Right lobe of liver (tissue), 6 donors: ENCODE measurements at places on chromosomes 16 and 17. TPM values are rescaled to one million over a fixed set of nuclear protein-coding genes. Genes with fewer than 3 reads are reported as not detected.

The NPIPA5 gene
- 3.5 TPM for total RNA-seq

The CDRT4 gene
- total RNA-seq, result 1.6 TPM

The TIMP2 gene
- total RNA-seq, result 28.9 TPM

The EPX gene
- total RNA-seq, result 0.07 TPM

The COG1 gene
- 15.8 TPM for total RNA-seq

The COPZ2 gene
- total RNA-seq, result 24.2 TPM

The STAT5A gene
- 7.8 TPM for total RNA-seq

DNA sequence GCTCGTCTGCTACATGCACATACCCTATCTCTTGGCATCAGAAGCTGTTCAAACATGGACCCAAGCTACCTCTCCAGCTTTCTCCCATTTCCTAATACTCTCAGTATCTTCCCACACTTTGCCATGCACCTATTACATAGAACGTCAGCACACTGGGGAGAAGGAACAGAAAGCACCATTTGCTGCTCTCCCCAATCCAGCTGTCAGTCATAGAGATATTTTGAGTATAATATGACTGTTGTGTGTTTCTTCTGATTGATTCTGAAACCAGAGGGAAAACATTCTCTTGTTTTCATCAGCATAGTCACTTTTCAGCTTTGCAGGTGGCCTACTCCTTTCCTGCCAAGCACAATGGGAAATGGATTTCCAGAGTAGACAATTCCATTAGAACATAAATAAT is 107.1 kb downstream of the ADAMTS18 start:
- H3K27me3 ChIP-seq, result no peaks in the 10 kb centered on the region
- H3K27ac ChIP-seq, result no peak overlapping the region
- H3K4me1 ChIP-seq, result no peaks in the 10 kb centered on the region
- H3K4me3 ChIP-seq, result no peak overlapping the region

GRCh38 chr16:51982715-51983680 is 563.9 kb downstream of the TOX3 start:
- H3K36me3 ChIP-seq, result no peaks in the 10 kb centered on the region
- no peak for DNase-seq
- H3K4me1 ChIP-seq, result no peaks in the 10 kb centered on the region
- H3K27me3 ChIP-seq, result no peaks in the 10 kb centered on the region

- peaks cover 46% of the 10 kb centered on the region for H3K4me1 ChIP-seq
- H3K36me3 ChIP-seq, result no peaks in the 10 kb centered on the region
- no peaks in the 10 kb centered on the region for H3K27me3 ChIP-seq
- H3K27ac ChIP-seq, result no peak overlapping the region
- H3K4me3 ChIP-seq, result no peak overlapping the region
Observed at GRCh38 chr16:89365044-89365467, 125.3 kb downstream of the ANKRD11 start.

DNA sequence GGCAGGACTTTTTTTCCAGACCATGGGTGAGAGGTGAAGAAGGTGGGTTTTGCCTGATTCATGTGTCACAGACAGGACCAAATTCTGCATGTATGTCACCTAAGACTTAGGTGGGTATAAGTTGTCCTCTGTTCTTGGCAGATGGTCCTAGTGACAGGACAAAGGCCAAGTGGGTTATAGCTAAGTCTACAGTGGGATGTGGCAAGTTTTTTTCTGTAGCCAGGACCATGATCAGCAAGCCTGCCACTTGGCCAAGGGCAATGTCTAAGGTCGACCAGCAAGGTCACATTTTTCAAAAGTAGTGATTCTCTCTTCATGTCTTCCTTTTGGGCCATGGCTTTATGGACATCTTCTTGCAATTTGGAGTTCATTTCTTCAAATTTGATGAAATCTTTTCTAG is 20.2 kb downstream of the ZNF267 start:
- no peak for DNase-seq
- no peak overlapping the region for H3K27ac ChIP-seq
- H3K4me1 ChIP-seq, result no peaks in the 10 kb centered on the region
- peaks cover 8% of the 10 kb centered on the region for H3K36me3 ChIP-seq
- no peaks in the 10 kb centered on the region for H3K27me3 ChIP-seq
- no peak overlapping the region for H3K4me3 ChIP-seq

DNA sequence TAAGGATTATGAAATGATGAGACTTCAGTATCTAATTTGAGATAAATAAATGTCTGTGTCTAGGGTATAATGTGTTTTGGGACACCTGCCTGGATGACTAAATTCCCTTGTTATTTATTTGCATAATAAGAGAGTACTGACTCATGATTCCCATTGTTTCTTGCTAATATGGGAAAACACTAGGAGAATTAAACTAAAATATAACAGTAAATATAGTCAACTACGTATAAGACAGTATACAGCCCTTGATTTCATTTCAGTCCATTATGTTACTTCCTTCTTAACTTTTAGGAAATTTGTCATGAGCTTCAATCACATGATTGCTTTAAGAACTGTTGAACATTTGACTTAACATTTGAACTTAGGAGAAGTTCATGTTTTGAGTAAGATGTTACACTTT is 62.4 kb downstream of the VMP1 start:
- no peak overlapping the region for H3K4me3 ChIP-seq
- no peaks in the 10 kb centered on the region for H3K27me3 ChIP-seq
- H3K36me3 ChIP-seq, result no peaks in the 10 kb centered on the region
- no peak for DNase-seq
- H3K4me1 ChIP-seq, result no peaks in the 10 kb centered on the region
- no peak overlapping the region for H3K27ac ChIP-seq

GRCh38 chr16:177981-178667 is 1.6 kb downstream of the HBA1 start:
- H3K27me3 ChIP-seq, result no peaks in the 10 kb centered on the region
- no peaks in the 10 kb centered on the region for H3K36me3 ChIP-seq
- H3K27ac ChIP-seq, result no peak overlapping the region
- DNase-seq, result no peak
- H3K4me3 ChIP-seq, result no peak overlapping the region

GRCh38 chr16:2296661-2297505 is 29.0 kb upstream of the RNPS1 start:
- no peaks in the 10 kb centered on the region for H3K27me3 ChIP-seq
- DNase-seq, result no peak
- no peaks in the 10 kb centered on the region for H3K36me3 ChIP-seq
- H3K4me1 ChIP-seq, result no peaks in the 10 kb centered on the region
- H3K27ac ChIP-seq, result no peak overlapping the region
- no peak overlapping the region for H3K4me3 ChIP-seq

- DNase-seq, result no peak
- no peak overlapping the region for H3K27ac ChIP-seq
Observed at GRCh38 chr16:48539485-48540221, 70.3 kb downstream of the N4BP1 start.

DNA sequence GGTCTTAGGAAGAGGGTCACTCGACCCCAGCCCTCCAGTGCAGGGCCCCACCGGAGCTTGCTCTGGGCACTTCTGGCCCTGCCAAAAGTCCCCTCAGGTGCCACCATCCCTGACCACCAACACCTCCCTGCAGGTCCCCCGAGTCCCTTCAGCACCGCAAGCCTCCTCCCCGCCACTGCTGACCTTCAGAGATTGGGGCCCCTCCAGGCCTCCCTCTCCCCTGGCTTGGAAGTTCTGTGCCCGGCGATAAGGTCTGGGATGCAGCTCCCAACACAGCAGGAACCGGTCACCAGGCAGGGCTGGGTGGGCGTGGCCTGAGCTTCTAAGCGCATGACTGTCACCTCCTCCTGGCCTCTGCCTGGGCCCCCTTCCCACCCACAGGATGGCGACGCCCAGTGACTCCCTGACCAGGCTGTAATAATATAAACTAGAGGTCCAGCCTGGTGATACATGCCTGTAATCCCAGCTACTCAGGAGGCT is 11.2 kb downstream of the PIEZO1 start:
- H3K27me3 ChIP-seq, result no peaks in the 10 kb centered on the region
- H3K4me3 ChIP-seq, result no peak overlapping the region
- no peak overlapping the region for H3K27ac ChIP-seq
- peaks cover 8% of the 10 kb centered on the region for H3K4me1 ChIP-seq
- H3K36me3 ChIP-seq, result no peaks in the 10 kb centered on the region

DNA sequence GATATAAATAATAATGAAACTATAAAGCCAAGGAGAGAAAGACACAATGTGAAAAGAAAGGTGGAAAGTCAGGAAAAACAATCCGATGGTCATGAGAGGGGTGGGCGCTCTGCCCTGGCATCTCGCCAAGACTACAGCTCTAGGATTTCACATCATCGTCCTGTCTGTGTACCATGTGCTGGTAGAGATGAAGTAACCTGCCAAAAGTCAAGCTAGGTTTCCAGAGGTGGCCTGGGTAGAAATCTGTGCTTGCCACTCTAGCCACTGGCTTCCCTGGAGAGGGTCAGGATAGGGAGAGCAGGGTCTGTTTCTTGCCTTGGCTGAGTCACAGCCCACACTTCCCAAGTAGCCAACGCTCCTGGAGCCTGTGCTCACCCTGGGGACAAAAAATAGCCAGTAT is 31.0 kb upstream of the TRAP1 start:
- peaks cover 67% of the 10 kb centered on the region for H3K36me3 ChIP-seq
- no peak overlapping the region for H3K4me3 ChIP-seq
- no peaks in the 10 kb centered on the region for H3K4me1 ChIP-seq

- H3K27me3 ChIP-seq, result no peaks in the 10 kb centered on the region
- peak; percentile 19 for DNase-seq
- no peaks in the 10 kb centered on the region for H3K4me1 ChIP-seq
- no peaks in the 10 kb centered on the region for H3K36me3 ChIP-seq
Observed at GRCh38 chr17:45841883-45842525, 2.7 kb upstream of the SPPL2C start.

GRCh38 chr17:68089881-68090280 is 54.3 kb downstream of the KPNA2 start:
- DNase-seq, result no peak
- no peaks in the 10 kb centered on the region for H3K4me1 ChIP-seq
- H3K27ac ChIP-seq, result no peak overlapping the region

DNA sequence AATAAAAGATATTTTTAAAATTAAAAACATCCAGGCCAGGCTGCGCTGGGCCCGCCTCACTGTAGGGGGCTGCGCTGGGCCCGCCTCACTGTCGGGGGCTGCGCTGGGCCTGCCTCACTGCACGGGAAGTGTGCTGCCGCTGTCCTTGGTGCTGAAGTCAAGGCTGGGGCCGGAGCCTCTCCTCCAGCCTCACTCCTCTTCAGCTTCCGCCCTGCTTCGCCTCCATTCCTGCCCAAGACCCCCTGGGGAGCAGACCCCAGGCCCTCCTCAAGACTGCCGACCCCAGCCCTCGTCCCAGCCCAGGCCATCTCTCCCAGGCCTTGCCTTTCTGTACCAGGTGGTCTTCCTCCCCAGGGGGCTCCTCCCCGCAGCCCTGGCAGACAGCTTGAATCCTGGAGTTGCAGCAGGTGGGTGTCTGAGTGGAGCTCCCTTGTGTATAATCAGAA is 26.2 kb downstream of the ENDOV start:
- no peak overlapping the region for H3K27ac ChIP-seq
- H3K4me3 ChIP-seq, result no peak overlapping the region
- no peaks in the 10 kb centered on the region for H3K4me1 ChIP-seq
- DNase-seq, result no peak

- DNase-seq, result peak; percentile 62
- no peaks in the 10 kb centered on the region for H3K4me1 ChIP-seq
- H3K27me3 ChIP-seq, result no peaks in the 10 kb centered on the region
- no peak overlapping the region for H3K4me3 ChIP-seq
- H3K36me3 ChIP-seq, result no peaks in the 10 kb centered on the region
Observed at GRCh38 chr17:75891022-75891604, 5.6 kb downstream of the TRIM65 start.

DNA sequence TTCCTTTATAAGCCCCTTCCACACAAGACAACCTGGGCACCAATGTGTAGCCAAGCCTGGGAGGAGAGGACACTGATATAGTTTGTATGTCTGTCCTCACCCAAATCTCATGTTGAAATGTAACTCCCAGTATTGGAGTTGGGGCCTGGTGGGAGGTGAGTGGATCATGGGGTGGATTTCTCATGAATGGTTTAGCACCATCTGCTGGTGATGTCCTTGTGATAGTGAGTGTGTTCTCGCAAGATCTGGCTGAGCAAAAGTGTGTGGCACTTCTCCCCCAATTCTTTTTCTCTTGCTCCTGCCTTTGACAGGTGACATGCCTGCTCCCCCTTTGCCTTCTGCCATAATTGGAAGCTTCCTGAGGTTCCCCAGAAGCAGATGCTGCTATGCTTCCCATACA is 135.8 kb downstream of the USP31 start:
- no peak for DNase-seq
- H3K27me3 ChIP-seq, result no peaks in the 10 kb centered on the region
- no peak overlapping the region for H3K27ac ChIP-seq
- H3K4me3 ChIP-seq, result no peak overlapping the region

DNA sequence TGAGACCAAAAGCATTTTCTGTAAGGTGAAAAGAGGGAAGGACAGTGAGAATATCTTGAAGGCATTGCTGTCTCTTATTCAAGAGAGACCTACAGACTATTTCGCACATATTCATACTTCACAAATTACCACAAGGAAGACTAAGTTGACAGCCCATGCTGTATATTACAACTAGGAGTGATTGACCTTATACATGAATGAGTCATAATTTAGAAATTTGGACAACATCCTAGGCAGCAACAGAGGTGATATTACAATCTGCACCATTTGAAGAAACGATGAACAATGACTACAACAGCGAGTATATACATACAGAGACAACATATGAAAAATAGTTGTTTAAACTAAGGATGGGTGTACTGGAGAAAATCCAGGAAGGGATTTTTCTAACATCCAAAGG is 971.7 kb downstream of the CDH11 start:
- H3K36me3 ChIP-seq, result no peaks in the 10 kb centered on the region
- H3K27ac ChIP-seq, result no peak overlapping the region
- no peaks in the 10 kb centered on the region for H3K27me3 ChIP-seq
